ENCODE measurements at places on chromosomes 13 and 19.

DNA sequence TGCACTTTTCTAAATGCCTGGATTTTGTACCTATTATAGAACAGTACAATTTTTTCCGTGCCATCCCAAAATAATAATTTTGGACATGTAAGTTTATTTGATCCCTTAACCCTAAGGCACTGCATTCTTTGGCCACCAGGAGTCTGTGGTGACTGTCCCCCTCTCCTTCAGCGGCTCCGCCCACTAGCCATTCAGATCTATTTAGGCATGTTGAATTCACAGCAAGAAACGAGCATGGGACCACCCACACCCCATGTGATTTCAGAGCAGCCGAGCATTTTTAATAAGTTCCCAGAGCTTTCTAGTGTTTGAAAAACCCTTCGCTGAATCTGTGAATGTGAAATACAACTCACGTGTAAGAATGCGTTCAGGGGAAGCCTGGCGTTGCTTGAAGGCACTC, 567.5 kb downstream of the MYO16 start:
- DNase-seq = no peak

GRCh38 chr19:10593820-10594637, 6.9 kb upstream of the AP1M2 start:
- DNase-seq = no peak

GRCh38 chr19:7522923-7523667, 671 bp downstream of the MCOLN1 start:
- DNase-seq = no peak

DNA sequence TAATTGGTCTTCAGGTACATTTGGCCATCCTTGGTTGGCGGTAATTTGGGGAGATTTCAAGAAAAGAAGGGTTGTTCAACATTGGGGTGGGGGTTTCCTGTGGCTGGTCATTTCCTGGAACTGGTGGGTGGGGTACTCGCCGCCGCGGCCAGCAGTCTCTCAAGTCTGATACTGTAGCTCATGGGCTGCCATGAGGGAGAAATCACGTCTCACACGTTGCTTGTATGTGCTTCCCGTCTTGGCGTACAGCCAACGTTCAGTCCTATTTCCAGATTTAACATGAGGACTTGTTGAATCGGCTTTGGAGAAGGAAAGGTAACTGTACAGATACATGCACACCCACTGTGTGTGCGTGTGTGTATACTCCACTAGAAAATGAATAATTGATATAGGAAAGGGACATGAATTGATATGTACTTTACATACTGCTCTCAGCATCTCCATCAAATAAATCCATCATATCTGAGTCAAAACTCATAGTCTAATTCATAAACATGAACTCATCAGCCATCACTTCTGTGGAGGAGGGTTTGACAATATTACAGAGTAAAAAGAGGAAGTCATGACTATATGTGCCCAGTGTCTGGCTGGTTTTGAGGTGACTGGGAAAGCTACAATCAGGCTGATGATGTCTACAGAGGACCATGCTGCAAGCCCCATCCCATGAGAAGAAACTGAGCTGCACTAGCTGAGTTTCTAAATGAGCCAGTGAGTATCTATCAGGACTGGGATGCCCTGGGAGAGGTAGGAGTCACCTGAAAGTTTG, 418.1 kb downstream of the TSHZ3 start:
- no peak for DNase-seq

DNA sequence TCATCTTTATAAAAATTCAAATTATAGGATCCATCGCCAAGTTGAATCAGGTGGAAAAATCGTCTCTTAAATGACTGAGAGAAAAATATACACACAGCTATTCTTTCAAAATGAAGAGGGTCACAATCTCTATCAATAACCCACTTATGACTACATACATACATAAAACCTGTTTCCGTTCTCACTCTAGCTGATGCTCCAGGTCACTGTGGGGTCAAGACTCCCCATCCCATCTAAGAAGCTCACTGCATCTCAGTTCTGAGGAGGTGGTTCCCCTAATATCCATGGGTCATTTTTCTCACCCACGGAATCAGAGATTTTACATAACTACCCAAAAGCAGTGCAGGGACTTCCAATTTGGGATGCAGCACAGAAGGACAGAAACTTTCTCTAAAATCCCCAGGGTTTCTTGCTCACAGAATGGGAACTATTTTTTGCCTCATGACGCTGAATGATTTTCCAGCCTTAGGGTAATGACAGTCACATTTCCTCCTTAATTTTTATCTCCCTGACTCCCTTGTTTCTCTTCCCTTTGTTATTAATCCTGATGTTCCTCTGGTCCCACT, 56.8 kb downstream of the DOCK9 start:
- DNase-seq = no peak

DNA sequence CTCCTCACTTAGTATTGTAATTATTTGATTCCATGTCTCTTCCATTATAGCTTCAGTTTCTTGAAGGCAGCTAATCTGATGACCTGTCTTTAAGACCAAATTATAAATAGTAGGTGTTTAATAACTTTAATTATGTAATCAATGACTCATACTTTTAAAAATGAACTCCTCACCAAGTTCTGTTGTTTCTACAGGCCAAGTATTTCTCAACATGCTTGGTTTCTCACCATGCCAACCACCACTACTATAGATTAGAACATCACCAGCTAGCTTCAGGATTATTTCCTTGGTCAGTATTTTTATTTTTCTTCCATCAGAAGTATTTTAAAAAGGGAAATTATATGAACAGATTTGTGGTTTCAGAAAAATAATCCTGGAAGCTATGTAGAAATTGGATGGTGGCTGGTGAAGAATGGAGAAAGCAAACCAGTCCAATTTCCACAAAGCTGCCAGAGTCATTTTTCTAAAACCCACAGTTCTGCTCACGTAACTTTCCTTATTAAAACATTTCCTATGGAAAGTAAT, 237.7 kb upstream of the DACH1 start:
- DNase-seq = no peak

GRCh38 chr13:92103689-92104153, 705.3 kb downstream of the GPC5 start:
- DNase-seq = no peak

DNA sequence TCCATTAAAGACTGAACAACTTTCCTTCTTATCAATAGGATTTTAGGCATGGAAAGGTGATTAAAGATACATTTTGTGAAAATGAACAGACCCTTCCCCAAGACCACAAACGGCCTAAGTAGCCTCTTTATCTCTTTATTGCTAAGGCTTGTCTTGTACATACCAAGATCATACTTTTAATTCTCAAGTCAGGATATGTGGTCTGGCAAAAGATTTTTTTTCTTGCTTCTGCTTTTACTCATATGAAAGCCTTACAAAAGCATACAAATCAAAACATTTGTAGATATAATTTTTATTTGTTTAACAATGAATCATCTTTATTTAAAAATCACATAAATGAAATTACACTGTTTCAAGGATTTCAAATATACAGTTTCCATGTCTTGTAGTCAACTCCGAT, 35.8 kb downstream of the TGDS start:
- no peak for DNase-seq

DNA sequence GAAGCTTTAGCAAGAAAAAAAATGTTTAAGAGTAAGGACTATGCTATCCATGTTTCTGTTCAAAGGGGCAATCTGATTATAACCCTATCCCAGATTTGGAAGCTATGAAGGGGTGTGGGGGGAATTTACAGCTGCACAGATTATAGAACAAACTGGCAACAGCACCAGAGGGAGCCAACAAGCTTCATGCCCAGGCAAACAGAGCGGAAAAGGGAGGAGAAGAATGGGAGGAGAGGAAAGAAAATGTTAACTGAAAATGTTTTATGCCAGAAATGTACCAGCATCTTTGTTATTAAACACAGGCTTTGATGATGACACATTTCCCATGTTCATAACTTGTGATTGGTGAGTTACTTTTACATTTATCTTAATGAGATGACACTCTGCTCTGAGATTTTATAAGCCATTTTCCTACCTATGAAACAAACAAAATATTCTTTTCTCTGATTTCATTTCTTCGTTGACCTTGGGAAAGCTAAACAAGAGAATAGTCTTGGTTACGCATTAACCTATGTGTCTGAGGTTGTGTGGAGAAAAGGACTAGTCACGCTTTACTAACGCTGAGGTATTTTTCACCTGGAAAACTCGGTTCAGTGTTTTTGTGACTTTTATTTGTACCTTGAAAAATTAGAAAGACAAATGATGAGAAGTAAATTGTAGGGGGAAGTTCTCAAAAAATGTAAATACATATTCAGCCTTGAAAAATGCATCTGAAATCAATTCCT, 235.8 kb upstream of the MIR17HG start:
- no peak for DNase-seq

DNA sequence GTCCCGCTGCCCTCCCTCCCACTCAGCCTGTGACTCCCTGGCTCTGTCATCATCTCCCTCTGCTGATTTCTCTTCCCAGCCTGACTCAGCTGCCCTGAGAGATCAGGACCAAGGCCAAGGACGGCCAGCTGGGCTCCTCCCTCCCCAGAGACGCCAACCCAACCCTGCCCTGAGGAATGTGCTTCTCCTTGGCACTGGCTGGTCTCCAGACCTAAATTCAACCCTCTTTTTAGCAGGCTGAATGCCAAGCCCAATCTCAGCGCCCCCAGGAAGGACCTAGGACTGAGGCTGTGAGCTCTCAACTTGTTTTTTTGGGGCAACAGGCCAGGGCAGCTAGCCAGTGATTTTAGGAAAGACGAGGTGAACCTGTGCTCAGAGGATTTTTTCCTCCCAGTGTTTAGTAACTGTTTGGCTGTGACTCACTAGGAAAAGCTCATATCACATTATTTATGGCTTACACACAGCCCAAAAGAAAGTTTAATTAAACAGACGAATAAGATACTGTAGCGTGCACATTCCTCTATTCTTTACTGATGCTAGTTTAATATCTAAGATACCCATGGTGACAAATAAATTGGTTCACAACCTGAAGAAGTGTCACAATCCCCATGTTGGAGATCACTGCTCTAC, 7.4 kb upstream of the IGFL1 start:
- no peak for DNase-seq

- DNase-seq = no peak
Observed at GRCh38 chr13:76029706-76030105, 393.6 kb downstream of the LMO7 start.

DNA sequence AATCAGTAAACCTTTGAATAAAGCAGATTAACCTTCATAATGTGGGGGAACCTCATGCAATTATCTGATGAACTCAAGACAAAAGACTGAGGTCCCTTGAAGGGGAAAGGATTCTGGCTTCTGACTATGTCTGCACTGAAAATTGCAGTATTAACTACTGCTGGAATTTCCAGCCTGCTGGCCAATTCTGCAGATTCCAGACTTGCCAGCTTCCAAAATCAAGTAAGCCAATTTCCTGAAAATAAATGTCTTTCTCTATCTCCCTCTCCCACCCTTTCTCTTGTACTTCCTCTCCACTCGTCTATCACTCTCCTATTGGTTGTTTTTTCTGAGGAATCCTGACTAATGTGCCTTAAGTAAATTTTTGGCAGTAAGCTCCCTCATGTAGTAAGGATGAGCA, 1479.9 kb upstream of the PRR20A start:
- DNase-seq = no peak

DNA sequence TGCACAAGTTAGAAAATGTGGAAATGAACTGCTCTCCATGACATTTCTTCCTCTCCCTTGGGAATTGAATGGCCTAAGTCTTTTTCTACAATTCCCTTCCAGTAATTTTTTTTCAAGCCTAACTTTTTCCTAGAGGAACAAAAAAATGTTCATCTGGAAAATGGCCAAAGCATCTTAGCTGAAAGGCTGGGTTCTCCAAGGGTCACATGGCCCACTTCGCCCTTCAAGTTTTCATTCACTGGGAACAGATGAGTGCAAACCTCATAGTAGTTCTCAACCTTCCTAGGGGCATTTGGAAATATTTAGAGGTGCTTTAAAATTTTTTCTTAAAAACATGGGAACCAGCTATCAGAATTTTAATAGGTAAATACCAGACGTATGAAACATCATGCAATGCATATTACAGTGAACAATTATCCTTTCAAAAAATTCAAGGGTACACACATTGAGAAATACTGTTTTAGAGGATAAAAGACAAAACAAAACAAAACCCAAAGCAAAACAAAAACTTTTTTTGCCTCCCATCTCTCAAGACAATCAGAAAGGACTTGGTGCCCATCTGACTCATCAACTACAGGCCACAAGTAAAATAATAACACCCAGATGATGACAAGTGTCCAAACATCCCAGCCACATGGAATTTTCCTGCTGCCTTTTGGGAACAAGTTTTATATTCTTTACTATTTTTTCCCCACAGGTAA, 208.8 kb downstream of the SLITRK6 start:
- no peak for DNase-seq

DNA sequence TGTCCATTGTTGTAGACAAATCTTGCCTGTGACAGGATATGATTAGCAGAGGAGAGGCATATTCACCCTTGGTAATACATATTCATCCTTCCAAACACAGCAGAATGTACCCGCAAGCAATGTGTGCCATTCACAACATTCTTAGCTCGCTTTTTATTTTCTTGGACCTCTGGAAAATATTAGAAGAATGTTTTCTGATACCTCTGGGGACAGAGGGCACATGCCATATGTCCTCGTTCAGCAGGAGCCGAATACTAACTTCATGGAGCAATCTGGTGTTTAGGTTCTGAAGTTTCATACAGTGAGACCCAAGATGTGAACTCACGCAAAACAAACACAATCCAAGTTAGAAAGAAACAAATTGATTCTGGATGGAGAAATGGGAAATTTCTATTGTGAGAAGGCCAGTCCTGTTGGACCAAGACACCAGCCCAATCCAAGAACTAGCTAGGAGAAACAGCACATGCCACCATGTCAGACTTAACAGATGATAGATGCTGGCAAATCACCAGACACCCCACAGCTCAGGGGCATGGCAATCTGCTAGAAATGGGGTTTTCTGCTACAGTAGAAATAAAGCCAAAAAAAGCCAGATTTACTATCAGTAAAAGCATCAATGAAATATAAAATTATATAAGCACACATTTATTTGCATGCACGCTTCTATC, 297.4 kb downstream of the DCLK1 start:
- DNase-seq = no peak

DNA sequence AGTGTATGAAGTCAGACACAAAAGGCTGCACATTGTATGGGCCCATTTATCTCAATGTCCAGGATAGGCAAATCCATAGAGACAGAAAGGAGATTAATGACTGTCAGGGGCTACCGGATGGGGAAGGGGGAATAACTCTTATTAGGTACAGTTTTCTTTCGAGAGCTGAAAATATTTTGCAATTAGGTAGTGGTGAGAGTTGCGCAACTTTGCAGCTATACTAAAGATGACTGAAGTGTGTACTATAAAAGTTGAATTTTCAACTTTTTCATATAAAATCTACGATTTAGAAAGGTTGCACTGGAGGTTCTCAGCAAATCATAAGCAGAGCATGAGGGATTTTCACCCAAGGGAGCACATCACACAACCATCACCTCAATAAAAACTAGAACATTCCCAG, 16.1 kb upstream of the SLC15A1 start:
- DNase-seq = no peak
